ENCODE measurements at places on chromosomes 4 and X.

DNA sequence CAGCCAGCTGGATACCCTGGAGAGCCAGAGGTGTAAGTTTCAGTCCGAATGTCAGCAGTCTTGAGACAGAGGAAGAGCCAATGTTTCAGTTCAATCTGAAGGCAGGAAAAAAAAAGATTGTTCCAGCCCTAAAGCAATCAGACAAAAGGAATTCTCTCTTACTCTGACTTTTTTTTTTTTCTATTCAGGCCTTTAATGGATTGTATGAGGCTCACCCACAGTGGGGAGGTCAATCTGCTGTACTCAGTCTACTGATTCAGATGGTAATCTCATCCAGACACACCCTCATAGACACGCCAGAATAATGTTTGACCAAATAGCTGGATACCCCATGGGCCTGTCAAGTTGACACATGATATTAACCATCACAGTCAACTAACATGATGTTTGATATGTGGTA, 51.9 kb downstream of the TEX13A start:
- DNase-seq = no peak

GRCh38 chr4:183934761-183935160, 29.7 kb downstream of the STOX2 start:
- DNase-seq = no peak

- no peak for DNase-seq
Measured at GRCh38 chr4:168796362-168797106, 213.5 kb downstream of the CBR4 start.

DNA sequence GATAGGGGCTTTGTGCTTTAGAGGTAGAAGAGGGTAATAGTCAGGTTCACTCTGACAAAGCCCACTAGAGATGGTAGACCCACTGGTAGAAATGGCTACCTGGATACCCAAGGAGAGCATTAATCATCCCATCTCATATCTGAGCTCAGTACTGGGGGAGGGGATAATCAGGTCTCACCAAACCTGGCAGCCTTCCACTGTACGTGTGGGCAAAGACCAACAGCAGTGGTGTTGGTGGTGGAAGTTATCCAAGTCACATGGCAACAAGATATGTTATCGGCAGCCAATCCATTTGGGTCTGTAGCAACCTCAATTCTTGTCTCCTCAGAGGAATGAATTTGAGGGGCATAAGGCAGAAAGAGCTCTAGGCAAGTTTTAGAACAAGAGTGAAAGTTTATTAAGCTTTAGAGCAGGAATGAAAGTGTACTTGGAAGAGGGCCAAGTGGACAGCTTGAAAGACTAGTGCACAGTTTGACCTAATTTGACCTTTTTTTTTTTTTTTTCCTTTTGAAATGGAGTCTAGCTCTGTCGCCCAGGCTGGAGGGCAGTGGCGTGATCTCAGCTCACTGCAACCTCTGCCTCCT, 67.0 kb upstream of the CXCL13 start:
- DNase-seq = no peak

DNA sequence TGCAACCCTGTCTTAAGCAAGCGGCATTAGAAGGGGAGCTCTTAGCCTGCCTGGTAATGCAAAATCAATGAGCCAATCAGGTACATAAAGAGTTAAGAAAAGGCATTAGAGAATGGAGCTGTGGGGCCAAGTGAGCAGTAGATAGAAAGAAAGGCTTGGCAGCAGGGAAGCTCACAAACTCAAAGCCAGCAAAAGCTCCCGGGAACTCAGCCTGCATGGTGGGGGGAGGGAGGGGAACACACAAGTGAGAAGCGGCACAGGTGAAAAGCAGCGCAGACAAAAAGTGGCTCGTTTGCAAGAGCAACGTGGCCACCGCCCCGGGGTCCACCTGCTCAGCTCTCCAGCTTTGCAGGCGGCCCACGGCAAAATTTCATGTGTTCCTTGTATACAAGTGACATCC, 818.5 kb downstream of the FAM133A start:
- DNase-seq = no peak

Measured in GM20000 (cell line).